ENCODE measurements at places on chromosomes 16 and 17.

DNA sequence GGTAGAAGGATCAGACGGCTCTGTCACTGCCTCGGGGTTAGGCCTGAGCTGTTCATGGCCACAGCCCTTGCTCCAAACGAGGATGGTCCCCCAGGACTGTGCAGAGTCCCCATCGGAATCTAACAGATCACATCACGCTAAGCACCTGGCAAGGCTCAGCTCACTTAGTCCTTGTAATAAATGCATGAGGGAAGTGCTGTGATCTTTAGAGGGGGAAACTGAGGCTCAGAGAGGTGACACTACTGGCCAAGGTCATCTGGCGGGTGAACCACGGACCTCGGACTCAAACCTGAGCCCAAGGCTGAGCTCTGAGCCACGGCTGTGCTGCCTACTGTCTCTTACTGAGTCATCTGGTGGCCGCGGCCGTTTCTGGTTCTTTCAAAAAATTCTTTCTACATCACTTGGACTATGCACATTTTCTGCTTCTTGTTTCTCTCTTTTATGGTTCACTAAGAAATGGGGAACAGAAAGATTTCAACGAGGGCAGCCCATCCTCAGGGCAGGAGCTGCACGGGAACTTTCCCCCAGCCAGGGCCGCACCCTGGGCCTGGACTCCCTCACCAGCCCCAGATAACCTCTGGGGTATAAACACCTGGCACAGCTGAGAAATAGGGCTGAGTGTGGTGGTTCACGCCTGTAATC, 55.6 kb downstream of the COTL1 start:
- no peak for DNase-seq

GRCh38 chr17:83150369-83151055, 71.1 kb downstream of the METRNL start:
- no peak for DNase-seq

GRCh38 chr17:82956726-82957468, 117.1 kb upstream of the ZNF750 start:
- no peak for DNase-seq

- peak; percentile 78 for DNase-seq
These were observed 586 bp downstream of the GLYR1 start for GRCh38 chr16:4846503-4846900.

GRCh38 chr17:79997011-79997660, 38.5 kb downstream of the TBC1D16 start:
- DNase-seq: peak; percentile 75

DNA sequence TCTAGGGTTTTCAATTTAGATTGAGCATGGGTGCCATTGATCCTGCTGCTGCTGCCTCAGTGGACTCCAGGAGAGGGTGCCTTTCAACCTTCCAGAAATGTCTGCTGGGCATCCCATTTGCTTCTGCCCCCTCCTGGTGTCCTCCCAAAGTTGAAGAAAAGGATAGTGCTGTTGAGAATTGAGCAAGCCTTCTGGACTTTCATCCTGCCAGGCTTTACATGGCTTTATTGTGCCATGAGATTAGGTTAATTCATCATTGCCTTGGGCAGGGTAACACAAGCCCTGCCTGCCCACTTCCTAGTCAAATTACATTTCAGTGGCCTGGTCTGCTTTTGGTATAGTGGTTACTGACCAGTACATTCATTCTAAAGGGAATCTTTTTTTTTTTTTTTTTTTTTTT, 17.9 kb upstream of the TANGO6 start:
- DNase-seq: no peak

- DNase-seq: peak; percentile 78
These were observed 2.4 kb upstream of the ALOXE3 start for GRCh38 chr17:8120520-8121406.

- no peak for DNase-seq
These were observed 90.1 kb downstream of the CLEC16A start for GRCh38 chr16:11034481-11034931.

- DNase-seq: no peak
These were observed 94.2 kb upstream of the LHX1 start for GRCh38 chr17:36842963-36843558.

DNA sequence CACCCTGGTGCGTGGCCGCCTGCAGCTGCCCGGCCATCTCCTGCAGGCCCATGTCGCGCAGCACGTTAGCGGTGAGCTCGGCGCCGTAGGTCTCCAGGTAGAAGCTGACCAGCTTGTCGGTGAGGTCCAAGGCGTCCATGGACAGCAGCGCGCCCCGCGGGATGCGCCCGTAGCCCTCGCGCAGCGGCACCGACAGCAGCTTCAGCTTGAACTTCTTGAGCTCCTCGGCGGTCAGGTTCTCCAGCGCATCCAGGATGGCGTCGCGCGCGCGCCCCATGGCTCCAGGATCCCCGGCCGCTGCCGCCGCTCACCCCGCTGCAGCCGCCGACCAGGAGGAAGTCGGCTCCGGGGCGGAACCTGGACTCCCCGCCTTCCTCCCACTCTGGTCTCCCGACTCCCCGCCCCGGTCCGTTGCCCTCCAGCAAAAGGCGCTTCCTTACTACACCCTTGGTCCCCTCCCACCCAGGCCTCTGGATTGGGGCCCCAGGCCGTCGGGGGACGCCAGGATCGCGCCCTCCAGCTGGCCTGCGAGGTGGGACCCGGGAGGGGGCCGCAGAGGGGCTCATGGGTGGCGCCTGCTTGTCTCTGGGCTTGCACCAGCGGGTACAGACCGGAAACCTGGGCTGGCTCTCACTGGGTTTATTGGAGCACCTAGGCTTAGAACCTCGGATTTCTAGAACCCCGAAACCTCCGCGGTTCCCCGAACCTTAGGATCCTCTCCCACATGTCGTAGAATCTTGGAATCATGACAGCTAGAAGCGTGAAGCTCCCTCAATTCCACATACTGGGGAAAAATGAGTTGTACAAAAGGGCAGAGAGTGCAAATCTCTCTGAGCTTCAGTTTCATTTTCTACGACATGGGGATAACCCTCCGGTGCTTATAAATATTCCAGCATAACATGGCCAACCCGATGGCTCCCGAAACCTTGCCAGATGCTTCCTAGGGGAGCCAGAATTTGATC, at the start of gene PYCARD:
Gene PYCARD, minus strand, starts transcription at position 347 of the 962 bp plus-strand sequence. Its CDS starts 70 bp downstream, at position 277.
- DNase-seq: peak; percentile 85

DNA sequence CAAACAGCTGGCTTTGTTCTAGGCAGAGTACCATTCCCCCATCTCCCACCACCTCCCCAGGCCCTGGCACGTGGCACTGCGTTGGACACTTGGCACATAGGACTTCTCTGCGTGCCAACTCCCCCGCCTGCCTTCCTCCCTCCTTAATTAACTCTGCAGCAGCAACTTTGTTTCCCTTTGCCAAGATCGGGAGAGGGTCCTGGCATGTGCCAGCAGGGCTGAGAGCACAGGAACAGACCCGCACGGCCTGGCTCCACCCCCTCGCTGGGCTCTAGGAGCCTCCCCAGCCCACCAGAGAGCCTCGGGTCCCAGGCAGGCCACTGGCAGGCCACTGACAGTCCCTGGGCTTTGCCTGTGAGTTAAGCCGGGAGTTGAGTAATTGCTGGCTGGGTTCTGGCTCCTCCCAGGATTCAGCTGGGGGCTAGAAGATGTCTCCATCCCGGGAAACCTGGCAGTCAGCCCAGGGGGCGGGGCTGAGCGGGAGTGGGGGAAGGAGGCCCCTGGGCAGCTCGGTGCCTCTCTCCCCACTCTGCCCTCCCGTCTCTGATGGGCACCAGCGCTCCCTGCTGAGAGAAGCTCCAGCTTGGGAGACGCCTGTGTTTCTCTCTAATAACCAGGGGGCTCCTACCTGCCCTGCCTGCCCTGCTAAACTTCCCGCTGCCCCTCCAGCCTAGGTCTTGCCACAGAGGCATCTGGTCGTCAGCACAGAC, 224.0 kb upstream of the TNRC6C start:
- DNase-seq: peak; percentile 93

DNA sequence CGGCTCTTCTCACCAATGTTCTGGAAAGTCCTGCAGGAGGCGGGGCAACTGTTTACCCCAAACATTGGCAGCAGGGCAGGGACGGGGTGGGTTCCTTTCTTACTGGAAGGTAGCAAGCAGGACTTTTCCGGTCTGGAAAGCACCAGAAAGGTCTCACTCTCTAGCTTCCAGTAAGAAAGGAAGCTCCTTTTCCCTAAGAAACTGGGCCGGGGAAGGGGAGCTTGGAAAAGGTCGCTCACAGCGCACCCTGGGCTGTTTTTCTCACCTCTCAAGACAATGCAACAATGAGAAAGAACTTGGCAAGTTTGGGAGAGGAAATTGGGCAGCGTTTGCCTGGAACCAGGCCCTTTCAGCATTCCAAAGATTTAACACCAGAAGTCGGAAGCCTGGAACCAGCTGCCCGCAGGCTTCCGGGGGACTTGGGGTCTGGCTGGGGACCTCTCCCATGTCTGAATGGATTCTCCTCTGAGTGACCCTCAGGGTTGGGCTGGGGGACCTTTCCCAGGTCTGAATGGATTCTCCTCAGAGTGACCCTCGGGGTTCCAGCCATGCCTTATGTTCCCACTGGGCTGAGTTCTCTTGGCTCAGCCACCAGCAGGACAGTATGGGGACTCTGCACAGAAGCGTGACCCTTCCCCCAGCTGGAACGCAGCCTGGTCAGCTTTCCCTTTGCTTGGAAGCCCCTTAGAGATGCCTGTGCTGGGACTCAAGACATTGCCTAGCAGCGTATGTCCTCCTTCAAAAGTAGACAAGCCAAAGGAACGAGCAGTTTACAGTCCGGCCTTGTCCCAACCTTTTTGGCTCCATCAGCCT, 166.5 kb upstream of the PLCG2 start:
- DNase-seq: no peak

DNA sequence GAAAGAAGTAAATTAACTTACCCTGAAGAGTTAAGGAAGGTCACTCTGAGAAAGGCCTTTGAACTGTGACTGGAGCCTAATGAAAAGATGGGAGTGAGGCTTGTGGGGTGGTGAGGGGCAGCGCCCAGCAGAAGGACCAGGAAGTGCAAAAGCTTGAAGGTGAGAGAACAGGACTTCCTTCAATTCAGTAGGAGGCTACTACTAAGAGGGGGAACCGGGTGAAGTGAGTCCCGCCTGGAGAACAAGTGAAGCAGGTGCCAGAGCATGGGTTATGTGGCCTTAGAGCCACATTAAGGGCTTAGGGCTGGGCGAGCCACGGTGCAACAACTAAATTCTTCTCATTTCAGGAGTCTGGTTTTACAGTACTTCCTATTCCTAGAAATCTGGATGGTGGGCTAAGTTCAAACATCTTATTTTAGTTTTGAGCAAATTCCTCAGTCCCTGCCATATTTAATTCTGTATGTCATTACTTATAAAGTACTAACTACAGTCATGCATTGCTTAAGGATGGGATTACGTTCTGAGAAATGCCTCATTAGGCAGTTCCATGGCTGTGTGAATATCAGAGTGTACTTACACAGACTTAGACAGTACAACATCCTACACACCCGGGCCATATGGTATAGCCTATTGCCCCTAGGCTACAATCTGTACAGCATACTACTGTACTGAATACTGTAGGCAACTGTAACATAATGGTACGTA, 5.1 kb downstream of the CFAP20 start:
- no peak for DNase-seq

DNA sequence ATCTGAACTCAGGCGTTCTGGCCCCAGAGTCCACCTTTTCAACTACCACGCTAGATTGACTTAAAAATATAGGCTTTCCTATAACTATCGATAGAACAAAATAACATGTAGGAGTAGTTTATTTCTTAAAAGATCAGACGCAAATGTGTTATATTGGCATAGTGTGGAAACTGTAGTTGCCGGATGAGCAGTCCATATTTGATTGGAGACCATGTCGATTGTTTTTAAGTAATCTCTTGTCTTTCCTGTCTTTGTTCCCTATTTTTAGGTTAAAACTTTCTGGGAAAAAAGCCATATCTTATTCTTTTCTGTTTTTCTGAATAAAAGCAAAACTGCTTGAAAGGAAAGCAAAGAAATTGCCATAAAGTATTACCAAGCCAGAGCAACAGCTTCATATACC, 53.1 kb downstream of the GAN start:
- no peak for DNase-seq

- no peak for DNase-seq
These were observed 114.8 kb downstream of the C16orf95 start for GRCh38 chr16:87202346-87202745.

- DNase-seq: no peak
These were observed 39.8 kb downstream of the ERN1 start for GRCh38 chr17:64090144-64090543.
